ENCODE measurements at places on chromosomes 11 and 22.

DNA sequence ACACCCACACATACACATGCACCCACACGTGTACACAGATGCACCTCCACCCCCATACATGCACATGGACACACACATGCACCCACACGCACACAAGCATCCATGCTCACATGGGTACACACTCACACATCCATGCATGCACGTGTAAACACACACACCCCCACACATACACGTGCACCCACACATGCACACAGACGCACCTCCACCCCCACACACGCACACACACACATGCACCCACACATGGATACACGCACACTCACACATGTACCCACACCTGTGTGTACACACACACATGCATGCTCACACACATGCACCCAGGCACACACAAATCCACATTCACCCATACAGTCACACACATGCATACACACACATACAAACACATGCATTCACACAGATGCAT, 24.5 kb downstream of the CDPF1 start:
- DNase-seq: no peak

DNA sequence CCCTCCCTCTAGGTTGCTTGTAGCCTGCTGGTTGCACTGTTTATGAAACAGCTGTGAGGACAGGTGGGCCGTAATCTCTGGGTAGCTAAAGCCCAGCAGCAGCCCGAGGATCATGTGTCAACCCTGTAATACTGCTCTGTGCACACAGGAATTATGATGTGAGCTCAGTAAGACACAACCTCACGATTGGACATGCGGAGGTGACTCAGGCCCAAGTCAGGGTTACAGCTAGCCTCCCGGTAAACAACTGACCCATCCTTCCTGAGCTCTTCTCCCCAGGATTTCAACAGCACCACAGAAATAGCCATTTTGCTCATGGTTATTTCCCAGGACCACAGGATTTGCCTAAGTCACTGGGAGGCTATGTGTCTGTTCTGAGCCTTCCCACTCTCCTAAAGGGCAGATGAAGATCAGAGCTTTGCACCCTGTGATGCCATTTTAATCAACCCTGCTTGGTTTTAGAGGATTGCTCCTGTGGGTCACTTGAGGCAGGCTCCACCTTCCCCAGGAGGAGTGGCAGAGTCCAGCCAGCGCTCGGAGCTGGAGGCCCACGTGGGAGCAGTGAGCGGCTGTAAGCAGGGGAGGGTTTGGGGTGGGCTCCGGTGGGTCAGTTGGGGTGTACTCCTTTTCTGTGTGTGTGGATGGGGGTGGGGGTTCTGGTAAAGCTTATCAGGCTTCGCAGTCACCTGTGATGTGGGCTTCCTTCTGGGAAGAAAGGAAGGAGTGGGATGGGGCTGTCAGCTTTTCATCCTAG, at the start of gene AMPD3:
TSS of gene AMPD3 (plus strand) at position 387 of the 754 bp plus-strand sequence. CDS start 6,256 bp downstream, outside the sequence.
- peak; percentile 34 for DNase-seq

DNA sequence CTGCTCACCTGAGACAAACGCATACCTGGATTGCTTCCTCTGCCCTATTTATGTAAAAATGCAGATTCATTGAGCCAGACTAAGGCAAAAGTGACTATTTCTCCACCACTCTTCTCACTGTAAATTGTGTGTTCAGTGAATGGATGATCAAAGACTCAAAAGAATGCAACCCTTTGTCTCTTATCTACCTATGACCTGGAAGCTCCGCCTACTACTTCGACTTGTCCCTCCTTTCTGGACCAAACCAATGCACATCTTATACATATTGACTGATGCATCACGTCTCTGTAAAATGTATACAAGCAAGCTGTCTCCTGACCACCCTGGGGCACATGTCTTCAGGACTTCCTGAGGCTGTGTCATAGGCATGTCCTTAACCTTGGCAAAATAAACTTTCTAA, 418.0 kb upstream of the SYN3 start:
- no peak for DNase-seq

DNA sequence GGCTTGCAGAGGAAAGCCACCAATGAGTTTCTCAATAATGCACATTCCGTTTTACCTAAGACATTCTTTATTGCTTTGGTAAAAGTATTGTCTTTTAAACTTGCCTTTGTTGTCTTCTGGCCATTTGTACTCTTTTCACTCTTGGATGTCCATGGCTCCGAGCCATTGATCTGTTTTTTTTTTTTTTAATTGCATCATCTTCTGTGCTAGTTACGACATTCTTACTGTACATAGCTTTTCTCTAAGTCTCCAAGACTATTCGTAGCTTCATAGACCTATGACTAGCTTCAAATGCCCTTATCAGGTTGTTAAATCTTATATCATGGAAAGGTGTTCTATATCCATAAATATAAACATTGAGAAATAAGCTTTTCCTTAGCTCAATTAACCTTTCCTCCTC, 1522.6 kb downstream of the FAM181B start:
- DNase-seq: no peak

- no peak for DNase-seq
These were observed 91.7 kb downstream of the BRD1 start for GRCh38 chr22:49735901-49736421.

- DNase-seq: no peak
These were observed 17.1 kb downstream of the LTO1 start for GRCh38 chr11:69657911-69658625.

DNA sequence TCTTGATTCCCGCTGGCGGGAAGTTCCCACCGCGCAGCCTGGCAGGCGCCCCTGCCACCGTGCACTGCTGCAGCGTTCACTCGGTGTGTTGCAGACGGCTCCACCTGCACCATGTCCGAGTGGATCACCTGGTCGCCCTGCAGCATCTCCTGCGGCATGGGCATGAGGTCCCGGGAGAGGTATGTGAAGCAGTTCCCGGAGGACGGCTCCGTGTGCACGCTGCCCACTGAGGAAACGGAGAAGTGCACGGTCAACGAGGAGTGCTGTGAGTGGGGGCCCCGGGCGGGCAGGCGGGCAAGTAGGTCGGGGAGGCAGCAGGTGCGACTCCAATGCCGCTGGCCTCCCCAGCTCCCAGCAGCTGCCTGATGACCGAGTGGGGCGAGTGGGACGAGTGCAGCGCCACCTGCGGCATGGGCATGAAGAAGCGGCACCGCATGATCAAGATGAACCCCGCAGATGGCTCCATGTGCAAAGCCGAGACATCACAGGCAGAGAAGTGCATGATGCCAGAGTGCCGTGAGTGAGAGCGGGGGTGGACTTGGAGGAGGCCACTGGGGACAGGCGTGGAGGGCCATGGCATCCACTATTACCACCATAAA, 99.7 kb downstream of the RRAS2 start:
- DNase-seq: no peak

DNA sequence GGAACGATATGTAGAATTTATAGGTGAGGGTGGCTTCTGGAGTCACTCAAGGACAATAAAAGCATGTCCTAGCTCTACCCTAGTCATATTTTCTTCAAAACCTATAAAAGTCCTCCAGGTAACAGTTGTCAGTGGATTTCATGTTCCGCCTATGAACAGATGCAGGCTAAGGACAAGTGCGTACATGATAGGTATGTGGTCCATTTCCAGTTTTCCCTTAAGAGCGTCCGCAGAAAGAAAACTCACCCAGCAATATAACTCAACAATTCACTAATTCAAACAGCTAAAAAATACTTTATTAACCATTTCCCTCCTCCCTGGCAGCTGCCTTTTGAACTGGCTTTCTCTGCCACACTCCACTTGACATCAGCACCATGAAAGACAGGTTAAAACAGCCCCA, 50.2 kb upstream of the CCDC34 start:
- DNase-seq: no peak

DNA sequence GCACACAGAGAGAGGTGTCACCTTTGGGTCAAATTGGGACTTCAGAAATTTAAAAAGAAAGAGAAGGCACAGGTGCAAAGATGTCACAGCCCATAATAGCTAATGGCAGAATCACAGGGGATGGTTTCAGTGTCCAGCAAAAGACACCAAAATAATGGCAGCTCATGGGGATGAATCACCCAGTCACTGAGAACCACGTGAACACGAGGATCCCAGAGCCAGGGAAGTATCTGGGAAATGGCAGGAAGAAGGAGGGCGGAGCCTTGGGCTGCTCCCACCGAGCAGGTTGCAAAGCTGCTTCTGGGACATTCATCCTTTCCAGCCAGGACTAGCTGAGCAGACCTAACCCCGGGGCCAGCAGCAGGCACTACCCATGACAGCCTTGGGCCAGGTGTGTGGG, 45.6 kb downstream of the TRMU start:
- DNase-seq: no peak

DNA sequence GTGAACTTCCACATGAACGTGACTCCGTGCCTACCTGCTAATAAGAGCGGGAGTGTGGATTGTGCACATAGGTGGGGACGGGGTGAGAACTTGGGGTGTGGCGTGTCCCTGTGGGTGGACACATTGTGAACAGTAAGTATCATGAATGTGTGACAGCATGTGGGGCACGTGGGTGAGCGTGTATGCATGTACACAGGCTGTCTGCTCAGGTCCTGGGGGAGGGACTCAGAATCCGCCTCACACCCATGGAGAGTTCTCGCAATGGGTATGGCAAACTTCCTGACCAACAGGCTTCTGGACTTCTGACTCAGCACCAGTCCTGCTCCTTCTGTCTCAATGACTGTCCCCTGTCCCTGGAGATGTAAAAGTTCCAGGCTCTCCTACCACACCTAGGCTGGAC, 222.9 kb downstream of the ST3GAL4 start:
- no peak for DNase-seq

DNA sequence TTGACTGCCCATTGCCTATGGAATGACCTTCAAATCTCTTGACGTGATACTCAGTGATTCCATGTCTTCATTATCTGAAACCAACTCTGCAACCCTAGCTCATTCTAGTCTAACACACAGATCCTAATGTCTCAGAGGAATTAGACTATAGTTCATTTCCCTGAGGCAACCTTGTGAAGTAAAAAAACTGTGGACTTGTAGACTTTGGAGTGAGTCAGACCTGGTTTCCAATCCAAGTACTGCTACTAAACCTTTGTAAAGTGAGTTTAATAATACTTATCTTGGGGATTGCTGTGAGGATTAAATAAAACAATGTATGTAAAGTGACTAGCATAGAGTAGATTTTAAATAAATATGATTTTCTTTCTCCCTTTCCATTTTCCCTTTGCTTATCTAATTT, 226.1 kb downstream of the BLID start:
- no peak for DNase-seq

DNA sequence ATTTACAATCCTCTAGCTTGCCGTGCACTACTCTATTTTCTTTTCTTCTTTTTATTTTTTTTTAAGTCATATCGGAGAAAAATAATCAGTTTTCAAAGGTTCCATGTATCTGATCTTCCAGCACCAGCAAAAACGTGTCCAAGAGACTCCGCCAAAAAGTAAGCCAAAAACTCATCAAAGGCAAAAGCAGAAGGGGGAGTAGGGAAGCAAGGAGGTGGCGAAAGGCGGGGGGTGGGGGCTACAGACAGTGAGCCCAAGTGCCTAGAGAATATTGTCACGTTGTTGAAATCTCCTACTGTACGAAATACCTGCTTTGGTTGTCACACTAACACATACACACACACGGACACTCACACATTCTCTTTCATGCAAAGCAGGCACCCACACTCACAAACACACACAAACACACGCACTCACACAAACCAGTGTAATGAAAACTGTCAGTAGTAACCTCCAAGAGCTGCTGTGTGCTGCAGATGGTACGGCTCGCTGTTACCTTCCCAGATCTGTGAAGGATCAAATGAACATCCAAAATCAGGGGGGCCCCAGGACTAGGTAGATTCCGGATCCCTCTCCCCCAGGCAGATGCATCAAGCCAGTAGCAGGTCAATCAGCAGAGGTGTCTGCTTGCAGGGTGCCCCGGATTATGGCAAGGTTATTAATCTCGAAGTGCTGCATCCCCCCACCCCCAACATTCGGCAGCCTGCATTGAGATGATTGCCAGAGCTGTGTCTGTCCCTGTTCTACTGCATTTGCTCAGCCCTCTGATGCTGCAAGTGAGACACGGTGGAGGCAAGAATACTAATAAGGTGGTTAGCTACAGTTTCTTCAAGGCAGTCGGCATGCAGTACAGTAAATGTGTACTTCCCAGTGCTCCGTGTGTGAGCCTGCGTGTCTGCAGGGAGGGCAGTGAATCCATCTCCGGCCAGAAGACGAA, at the start of gene LRRC4C:
TSS of gene LRRC4C (minus strand) at position 188 of the 937 bp plus-strand sequence.
- DNase-seq: no peak

- DNase-seq: no peak
These were observed 9.1 kb downstream of the PITPNM1 start for GRCh38 chr11:67496113-67496512.

GRCh38 chr11:79413268-79413667, 27.6 kb downstream of the TENM4 start:
- DNase-seq: no peak

- DNase-seq: no peak
These were observed 183.3 kb downstream of the BLID start for GRCh38 chr11:121932646-121933185.

DNA sequence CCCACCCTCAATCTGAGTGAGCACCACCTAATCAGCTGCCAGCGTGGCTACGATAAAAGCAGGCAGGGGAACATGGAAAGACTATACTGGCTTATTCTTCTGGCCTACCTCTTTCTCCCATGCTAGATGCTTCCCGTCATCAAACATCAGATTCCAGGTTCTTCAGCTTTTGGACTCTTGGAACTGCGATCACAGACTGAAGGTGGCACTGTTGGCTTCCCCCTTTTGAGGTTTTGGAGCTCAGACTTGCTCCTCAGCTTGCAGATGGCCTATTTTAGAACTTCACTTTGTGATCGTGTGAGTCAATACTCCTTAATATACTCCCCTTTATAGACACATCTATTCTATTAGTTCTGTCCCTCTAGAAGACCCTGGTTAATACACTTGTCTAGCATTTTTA, 543.7 kb upstream of the RAG2 start:
- no peak for DNase-seq

GRCh38 chr11:12148882-12149281, 38.5 kb downstream of the MICAL2 start:
- DNase-seq: no peak

DNA sequence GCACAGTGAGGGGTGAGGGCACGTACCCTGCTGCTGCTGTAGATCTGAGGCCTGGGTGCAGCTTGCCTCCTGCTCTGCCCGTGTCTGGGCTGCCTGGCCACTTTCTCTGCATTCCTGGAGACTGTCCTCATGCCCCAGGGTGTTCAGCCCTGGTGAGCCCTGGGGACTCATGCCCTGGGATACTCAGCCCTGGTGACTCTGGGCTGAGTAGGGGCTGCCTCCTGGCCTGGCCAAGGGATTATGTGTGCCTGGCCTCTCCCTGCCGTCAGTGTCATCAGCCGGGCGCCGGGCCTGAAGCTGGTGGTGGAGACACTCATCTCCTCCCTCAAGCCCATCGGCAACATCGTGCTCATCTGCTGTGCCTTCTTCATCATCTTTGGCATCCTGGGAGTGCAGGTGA, 94.7 kb downstream of the CACNA1I start:
- DNase-seq: no peak

GRCh38 chr11:130103296-130103814, 33.7 kb downstream of the APLP2 start:
- no peak for DNase-seq

DNA sequence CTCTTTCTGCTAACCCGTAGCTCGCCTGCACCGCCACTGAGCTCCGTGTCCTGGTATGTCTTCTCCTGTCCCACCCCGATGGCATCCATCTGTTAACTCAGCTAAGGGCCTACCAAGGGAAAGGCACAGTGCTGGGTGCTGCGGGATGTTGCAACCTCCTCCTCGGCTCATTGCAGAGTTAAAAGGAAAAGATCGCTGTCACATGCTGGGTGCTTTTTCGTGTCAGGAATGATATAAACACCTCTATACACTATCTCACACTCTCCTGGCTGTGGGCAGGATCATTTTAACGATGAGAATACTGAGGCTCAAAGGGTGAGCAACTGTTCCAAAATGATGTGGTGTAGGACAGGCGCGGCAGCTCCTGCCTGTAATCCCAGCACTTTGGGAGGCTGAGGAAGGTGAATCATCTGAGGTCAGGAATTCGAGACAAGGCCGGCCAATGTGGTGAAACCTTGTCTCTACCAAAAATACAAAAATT, 10.1 kb downstream of the TXN2 start:
- DNase-seq: no peak

Measured in stimulated activated CD4-positive, alpha-beta T cell treated with anti-CD3 and anti-CD28 coated beads, Interleukin-2, amount 100 ng/mL, for 48 hours (primary cell).